Heart right ventricle (tissue), 16 donors: ENCODE measurements at places on chromosomes 2 and 18. TPM values are rescaled to one million over a fixed set of nuclear protein-coding genes. Genes with fewer than 3 reads are reported as not detected.

- H3K27ac ChIP-seq: no peak overlapping the region
- H3K27me3 ChIP-seq: no peaks in the 10 kb centered on the region
- DNase-seq: no peak
- H3K4me3 ChIP-seq: no peak overlapping the region
Observed at GRCh38 chr2:234990300-234990699, 38.5 kb downstream of the SH3BP4 start.

DNA sequence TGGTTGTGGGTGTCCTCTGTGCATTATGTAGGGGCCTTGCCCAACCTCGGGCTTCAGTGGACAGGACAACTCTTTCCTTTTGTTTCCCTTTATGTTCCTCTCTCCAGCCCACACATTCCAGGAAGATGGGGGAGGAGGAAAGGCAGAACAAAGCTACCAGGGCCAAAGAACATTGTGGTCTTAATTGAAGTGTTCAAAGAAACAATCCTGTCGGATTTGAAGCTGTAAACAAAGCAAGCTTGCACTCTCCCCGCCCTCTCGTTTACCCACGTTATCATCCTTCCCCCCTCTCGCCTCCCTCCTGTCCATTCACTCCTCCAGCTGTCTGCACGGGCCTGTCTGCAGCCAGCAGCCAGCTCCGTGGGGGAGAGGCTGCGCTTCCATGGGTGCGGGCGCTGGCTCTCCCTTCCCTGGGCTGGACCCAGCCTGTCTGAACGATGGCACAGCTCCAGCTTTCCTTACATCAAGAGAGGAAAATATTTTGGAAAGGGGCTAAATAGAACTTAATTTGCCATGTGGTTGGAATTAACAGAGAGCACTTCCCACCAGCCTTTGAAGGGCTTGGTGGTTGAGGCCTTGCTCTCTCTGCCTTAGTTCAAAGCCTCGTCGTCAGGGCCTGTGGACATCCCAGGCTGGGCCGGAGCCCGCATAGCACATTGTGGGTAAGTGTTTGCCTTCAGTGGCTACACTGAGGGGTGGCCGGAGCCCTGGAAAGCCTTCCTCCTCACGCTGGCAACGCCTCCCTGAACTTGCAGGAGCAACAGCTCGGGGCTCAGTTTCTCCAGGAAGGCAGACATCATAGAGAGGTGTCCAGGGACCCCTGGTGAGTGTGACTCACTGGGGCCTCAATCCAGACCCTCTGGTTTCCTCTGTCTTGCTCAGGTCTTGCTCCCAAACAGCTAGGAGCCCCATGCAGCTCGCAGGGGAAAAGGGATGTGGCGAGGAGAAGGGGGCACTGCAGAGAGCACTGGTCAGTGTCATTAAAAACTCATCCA is 60.6 kb upstream of the HS6ST1 start:
- no peaks in the 10 kb centered on the region for H3K36me3 ChIP-seq
- H3K4me1 ChIP-seq: peaks cover 40% of the 10 kb centered on the region
- H3K27me3 ChIP-seq: no peaks in the 10 kb centered on the region
- no peak overlapping the region for H3K27ac ChIP-seq

Gene INO80D
- polyA plus RNA-seq: 1.1 TPM

GRCh38 chr2:37602040-37602439 is 69.4 kb downstream of the CDC42EP3 start:
- H3K36me3 ChIP-seq: no peaks in the 10 kb centered on the region
- peaks cover 4% of the 10 kb centered on the region for H3K4me1 ChIP-seq
- H3K4me3 ChIP-seq: no peak overlapping the region

DNA sequence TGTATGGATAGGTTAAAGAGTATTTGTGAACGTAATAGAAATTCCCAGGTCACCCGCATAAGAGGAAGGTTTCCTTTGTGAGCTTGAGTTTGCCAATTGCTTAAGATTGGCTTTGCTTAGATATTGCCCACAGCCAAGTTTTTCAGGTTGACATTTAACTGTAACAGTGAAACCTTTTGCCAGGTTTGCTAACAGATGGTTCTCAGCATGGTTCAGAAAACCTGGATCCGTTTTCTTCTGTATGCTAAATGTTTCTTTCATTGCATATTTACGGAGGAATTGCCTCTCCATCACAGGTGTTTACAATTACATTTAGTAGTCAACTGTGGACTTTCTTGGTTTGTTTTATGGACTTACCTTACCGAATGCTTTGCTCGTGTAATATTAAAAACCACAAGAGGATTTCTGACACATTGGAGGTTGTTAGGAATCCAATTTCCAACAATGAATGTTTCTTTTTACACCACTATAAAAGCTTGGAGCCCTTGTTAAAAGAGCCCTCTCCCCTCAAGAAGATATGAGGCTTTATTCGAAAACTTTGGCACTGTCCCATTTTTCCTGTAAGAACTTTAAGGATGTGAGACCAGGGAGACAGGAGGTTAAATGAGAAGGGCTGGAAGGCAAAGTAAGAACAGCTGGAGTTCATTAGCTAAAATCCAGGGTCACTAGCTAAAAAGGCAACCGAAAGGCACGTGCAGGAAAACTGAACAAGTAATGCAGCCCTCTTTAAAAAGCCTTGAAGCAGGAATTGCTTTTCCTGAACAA is 7.8 kb downstream of the CDK15 start:
- no peak overlapping the region for H3K27ac ChIP-seq
- no peaks in the 10 kb centered on the region for H3K36me3 ChIP-seq
- no peak overlapping the region for H3K4me3 ChIP-seq
- H3K4me1 ChIP-seq: no peaks in the 10 kb centered on the region
- DNase-seq: no peak

GRCh38 chr18:76894566-76895346 is 72.4 kb downstream of the ZNF236 start:
- no peaks in the 10 kb centered on the region for H3K4me1 ChIP-seq
- peaks cover 84% of the 10 kb centered on the region for H3K36me3 ChIP-seq
- H3K27ac ChIP-seq: no peak overlapping the region
- no peak for DNase-seq

Gene REG1B
- not detected for polyA plus RNA-seq

GRCh38 chr2:232772531-232772930 is 3.8 kb downstream of the KCNJ13 start:
- peaks cover 12% of the 10 kb centered on the region for H3K36me3 ChIP-seq
- DNase-seq: no peak
- no peak overlapping the region for H3K4me3 ChIP-seq
- H3K27me3 ChIP-seq: no peaks in the 10 kb centered on the region

GRCh38 chr2:240965905-240966456 is 32.4 kb upstream of the SNED1 start:
- peaks cover 3% of the 10 kb centered on the region for H3K27me3 ChIP-seq
- no peak for DNase-seq
- H3K27ac ChIP-seq: no peak overlapping the region

GRCh38 chr2:24892928-24893327 is 27.1 kb downstream of the ADCY3 start:
- no peak for DNase-seq
- H3K36me3 ChIP-seq: no peaks in the 10 kb centered on the region
- no peaks in the 10 kb centered on the region for H3K4me1 ChIP-seq
- H3K27me3 ChIP-seq: no peaks in the 10 kb centered on the region
- H3K27ac ChIP-seq: no peak overlapping the region

- H3K27ac ChIP-seq: no peak overlapping the region
- H3K36me3 ChIP-seq: no peaks in the 10 kb centered on the region
- H3K4me3 ChIP-seq: no peak overlapping the region
- H3K4me1 ChIP-seq: no peaks in the 10 kb centered on the region
- H3K27me3 ChIP-seq: no peaks in the 10 kb centered on the region
Observed at GRCh38 chr2:198322275-198322674, 517.9 kb downstream of the PLCL1 start.

DNA sequence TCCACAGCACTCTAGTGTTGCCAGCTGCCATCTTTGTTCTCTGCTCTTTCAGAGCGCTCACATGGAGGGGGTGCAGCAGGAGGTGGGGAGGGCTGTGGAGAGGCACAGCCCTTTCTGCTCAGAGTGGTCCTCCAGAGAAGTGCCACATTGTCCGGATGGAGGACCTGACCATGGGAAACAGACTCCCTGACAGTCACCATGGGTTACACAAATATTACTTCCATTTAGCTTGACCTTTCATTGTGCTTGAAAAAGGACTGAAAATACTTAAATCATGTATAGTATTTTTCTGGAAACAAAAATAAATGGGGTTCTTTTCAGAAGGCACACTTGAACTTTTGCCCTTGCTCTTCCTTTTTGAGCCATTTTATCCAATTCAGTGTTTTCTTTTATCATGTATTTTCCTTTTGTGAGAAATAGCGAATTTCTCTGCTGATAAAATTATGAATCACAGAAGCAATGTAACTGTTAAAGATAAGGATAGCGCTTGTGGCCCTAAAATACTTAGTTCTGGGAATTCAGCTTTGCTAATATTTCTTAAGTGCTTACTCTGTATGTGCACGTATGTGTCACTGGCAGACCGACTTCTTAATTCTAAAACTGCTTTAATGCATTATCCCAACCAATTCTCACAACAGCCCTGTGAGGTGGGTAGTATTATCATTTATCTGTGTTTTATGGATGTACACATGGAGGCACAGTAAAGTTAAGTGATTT is 34.2 kb downstream of the SPATS2L start:
- peaks cover 41% of the 10 kb centered on the region for H3K4me1 ChIP-seq
- no peak overlapping the region for H3K27ac ChIP-seq
- no peaks in the 10 kb centered on the region for H3K27me3 ChIP-seq
- no peak overlapping the region for H3K4me3 ChIP-seq
- DNase-seq: no peak

DNA sequence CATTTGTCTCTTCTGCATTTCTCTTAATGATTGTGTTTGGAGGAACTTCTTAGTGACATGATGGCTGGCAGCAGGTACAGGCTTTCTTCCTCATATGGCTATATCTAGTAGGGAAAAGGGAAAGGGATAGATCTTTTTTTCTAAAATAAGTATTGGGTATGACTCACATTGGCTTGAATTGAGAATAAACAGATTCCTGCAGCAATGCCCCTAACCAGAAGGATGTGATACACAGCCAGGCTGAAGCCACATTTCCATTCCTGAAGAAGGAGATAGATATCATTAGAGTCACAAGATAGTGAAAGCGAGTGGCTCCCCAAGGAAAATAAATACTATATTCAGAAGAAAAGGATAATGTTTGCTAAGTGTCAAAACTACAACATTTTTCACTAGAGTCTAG is 61.1 kb downstream of the VWC2L start:
- H3K4me3 ChIP-seq: no peak overlapping the region
- H3K27me3 ChIP-seq: no peaks in the 10 kb centered on the region
- no peaks in the 10 kb centered on the region for H3K4me1 ChIP-seq
- no peaks in the 10 kb centered on the region for H3K36me3 ChIP-seq
- H3K27ac ChIP-seq: no peak overlapping the region

GRCh38 chr2:97645695-97646629 is at the start of gene COX5B:
TSS of gene COX5B (plus strand) at chr2:97646062. CDS start at chr2:97646087, 25 bp downstream.
- H3K4me3 ChIP-seq: peak within 1 kb of the TSS; percentile 76
- DNase-seq: peak; percentile 100
- peaks cover 41% of the 10 kb centered on the region for H3K36me3 ChIP-seq
- H3K27ac ChIP-seq: peak within 1 kb of the TSS; percentile 90
- H3K4me1 ChIP-seq: peaks cover 11% of the 10 kb centered on the region
- H3K27me3 ChIP-seq: no peaks in the 10 kb centered on the region

DNA sequence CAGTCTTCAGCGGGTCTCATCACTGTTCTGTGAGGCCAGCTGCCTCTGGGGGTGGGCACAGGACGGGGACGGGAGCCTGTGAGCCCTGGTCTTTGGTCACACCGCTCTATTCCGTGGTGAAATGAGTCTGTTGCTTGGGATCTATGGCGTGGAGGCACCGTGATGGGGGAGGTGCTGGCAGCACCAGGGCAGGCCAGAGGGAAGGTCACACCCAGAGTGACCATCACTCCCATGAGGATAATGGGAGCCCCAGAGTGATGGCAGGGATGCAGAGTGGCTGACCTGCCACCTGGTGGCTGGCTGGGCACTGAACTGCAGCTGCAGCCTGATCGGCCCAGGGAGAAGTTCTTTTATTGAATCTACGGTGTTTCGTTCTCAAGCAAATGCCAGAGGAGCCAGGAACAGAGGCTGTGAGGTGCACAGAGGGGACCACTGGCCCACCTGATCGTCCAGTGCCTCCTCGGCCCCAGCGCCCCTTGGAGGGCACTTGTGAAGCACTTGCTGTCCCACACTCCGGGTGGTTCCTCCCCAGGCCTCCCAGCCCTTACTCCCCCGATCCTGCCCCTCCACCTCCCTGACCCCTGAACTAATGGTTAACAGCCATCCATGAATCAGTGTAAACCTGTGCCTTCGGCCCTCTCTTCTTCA is 17.9 kb downstream of the KCNIP3 start:
- no peaks in the 10 kb centered on the region for H3K36me3 ChIP-seq
- H3K27me3 ChIP-seq: no peaks in the 10 kb centered on the region
- DNase-seq: no peak
- no peaks in the 10 kb centered on the region for H3K4me1 ChIP-seq

DNA sequence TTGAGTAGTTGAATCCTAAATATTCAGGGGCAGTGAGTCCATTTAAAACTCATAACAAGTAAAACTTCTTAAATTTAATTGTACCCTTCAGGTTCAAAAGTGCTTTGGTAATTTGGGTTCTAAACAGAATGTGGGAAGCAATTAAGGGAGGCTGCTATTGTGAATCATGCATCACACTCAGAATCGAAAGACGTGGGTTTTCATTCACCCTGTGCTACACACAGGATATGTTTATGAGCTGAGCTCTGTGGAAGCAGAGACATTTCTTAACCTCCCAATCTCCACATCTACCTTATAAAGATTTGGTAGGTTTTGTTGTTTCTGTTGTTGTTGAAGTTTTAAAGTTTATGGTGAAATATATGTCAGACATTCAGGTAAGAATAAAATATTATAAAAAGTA is 633.4 kb downstream of the DPP10 start:
- no peak overlapping the region for H3K4me3 ChIP-seq
- H3K27ac ChIP-seq: no peak overlapping the region

DNA sequence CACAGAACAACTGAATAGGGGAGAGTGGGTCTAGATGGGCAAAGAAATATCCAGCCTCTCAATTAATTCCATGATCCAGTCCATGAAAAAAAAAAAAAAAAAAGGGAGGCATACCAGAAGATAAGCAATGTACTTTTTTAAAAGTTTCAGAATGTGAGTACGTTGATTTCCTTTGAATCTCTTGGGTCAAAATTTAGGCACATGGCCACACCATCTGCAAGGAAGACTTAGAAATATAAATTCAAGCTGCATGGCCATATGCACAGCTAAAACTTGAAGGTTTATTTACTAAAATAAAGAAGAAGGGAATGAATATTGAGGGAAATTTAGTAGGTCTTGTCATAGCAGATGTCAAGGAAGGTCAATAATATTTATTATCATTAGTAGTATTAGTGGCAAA is 286.5 kb upstream of the CDH7 start:
- no peaks in the 10 kb centered on the region for H3K36me3 ChIP-seq
- H3K4me1 ChIP-seq: no peaks in the 10 kb centered on the region
- no peak for DNase-seq
- H3K4me3 ChIP-seq: no peak overlapping the region
- no peak overlapping the region for H3K27ac ChIP-seq
